ENCODE measurements at places on chromosomes 7 and 10.

GRCh38 chr10:112526906-112527305, 79.9 kb downstream of the VTI1A start:
- no peak for DNase-seq

DNA sequence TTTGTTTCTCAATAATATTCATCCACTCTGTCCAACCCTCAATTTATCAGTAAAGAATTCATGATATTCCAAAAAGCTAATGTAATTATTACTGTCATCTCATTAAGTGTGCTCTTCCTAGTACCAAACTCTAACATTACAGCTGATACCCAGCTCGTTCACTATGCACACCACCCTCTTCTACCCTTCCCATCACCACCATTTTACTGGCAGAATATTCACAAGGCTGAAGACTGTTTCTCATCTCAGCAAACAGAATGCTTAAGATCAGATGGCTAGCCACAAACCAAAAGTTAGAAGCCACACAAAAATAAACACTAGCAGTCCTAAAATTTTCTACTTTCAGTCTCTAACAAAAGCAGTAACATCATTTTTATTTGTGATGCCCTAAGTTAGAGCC, 121.5 kb downstream of the SRPK2 start:
- no peak for DNase-seq

DNA sequence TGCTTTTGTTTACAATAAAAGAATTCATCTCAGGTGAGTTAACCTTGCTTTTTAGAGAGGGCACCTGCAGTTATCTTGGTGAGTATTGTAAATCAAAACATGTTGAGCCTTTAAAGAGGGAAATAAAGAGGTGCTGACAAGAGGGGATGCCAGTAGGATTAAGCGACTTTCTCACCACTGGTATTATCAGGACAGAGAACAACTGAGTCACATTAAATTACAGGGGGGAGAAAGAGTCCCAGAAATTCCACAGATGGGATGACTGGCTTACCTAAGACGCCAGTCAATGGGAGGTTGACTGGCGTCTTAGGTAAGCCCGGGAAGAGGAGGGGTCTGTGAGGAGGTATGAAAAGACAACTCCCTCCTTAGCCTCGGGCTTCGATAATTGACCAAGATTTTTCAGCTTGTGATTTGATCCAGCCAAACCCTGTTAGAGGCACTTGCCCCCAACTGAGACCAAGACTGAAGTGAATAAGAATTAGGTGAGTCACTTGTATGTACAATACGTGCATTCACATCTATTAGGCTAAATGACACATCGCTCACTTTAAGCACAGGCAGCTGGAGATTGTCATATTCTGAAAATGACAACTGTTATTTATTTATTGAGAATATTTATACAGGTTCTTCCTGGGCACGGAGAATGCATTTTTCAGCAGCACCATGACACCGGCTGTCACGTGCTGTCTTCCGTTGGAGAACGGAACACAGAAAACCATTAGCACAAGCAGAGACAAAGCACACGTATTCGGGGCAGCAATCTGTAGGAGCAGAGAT, 117.6 kb downstream of the SEM1 start:
- DNase-seq: no peak

GRCh38 chr7:24778543-24779282, 21.4 kb upstream of the GSDME start:
- no peak for DNase-seq

- DNase-seq: no peak
Observed at GRCh38 chr10:129192344-129193128, 274.5 kb upstream of the MGMT start.

- no peak for DNase-seq
Observed at GRCh38 chr10:126564326-126564888, 106.1 kb downstream of the C10orf90 start.

DNA sequence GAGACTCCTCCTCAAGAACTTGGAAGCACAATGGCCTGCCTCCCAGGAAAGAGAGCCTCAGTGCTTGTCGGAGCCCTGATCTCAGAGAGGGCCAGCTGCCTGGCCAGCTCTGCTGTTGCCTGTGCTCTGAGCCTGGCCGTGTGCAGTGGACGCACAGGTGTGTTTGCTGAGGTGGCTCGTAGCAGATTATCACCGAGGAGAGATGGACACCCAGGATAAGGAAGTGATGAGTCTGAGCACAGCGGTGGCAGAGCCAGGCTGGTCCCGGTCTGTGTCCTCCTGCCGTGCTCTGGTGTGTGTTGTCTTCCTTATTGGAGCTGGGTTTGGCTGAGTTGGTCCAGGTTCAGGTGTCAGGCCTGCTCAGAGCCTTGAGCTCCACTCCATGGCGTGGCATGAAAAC, 208.5 kb downstream of the EBF3 start:
- no peak for DNase-seq

DNA sequence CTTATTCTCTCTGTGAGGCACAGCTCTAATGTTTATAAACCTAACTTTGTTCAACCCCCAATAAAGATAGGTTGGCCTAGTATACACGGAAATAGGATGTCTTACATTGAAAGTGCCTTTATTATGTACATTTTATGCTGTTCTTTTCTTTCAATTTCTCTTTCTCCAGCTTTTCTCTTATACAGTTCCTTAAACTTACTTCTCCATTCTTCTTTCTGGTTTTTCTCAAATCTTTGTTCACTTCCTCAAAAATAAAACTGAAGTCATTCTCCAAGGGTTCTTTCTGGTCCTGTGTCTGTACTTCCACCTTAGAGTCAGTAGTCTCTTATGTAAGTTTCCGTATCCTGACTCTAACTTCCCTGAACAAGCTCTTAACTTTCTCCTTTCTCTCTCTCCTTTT, 29.2 kb upstream of the NAMPT start:
- no peak for DNase-seq

DNA sequence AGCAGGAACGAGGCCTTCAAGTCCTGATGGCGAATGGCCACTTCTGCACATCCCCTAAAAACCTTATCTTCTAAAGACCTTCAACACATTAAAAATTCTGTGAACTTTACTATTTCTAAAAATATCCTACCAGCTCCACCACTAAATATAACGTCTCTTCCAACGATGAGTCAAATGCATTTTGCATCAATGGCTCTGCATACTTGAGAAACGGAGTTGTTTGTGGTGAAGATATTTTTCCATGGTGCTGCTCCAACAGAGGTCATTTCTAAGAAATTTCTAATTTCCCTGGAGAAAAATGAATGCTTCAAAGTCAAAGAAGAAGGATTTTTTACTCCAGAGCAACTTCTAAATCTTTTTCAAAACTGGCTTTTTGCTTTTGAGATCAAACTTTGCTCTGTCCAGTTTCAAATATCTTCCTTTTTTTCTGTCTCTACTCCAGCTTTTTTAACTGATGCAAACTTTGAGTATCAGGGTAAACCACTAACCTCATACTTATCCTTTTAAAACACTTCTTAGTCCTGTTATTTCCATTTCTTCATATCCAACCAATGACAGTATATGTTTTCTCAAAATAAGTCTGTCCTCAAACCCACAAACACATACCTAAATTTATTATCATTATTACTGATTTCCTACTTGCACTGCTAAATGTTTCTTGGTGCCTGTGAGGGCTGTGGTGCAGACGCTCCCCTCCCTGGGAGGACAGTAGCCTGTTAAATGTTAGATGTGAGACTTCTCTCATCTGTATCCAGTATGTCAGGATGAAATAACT, 258.1 kb downstream of the KLF6 start:
- no peak for DNase-seq

DNA sequence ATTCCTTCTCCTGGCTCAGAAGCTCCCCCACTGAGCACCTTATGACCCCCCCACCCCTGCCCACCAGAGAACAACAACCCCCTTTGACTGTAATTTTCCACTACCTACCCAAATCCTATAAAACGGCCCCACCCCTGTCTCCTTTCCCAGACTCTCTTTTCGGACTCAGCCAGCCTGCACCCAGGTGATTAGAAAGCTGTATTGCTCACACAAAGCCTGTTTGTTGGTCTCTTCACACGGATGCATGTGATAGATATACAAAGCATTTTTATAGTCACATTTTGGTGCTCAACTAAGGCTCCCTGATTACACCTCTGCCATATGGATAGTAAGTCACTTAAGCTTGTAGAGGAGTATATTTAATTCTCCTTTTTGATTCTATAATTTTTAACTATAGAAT, 985.8 kb downstream of the REEP3 start:
- DNase-seq: no peak

DNA sequence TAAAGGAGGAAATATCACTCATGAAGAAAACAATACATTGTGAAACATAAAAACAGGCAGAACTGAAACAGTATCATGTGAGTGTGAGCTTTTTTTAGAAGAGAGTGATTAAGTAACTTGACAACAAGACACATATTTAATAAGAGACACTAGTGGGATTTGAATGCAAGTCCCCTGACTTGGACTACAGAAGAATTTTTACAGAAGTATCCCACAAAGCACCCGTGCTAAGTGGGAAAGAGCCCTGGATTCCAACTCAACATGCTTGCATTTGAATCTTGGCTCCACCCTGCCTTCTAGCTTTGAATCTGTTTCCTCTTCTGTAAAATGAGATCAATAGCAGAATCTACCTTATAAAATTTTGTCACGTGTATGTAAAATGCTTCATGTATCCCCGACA, 166.2 kb downstream of the ZNF365 start:
- no peak for DNase-seq

Data from T-helper 2 cell (primary cell).